ENCODE measurements at places on chromosomes 12 and 14.

DNA sequence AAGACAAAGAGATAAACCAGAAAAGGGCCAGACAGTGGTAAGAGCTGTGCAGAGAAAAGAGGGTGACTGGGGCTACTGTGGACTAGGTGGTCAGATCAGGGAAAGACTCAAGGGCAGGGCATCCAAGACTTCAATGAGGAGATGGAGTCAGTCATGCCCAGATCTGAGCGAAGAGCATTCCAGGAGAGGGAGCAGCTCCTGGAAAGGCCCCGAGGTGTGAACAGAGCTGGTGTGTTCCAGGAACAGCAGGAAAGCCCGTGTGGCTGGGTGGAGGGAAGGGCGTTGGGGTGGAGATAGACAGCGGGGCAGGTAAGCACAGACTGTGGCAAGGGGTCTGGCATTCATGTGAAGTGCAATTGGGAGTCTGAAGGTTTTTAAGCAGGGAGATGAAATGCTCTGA lies 16.8 kb downstream of the TTC7B start:
- no peak overlapping the region for H3K27ac ChIP-seq
- no peak overlapping the region for H3K4me3 ChIP-seq
- no peaks in the 10 kb centered on the region for H3K27me3 ChIP-seq
- H3K36me3 ChIP-seq = no peaks in the 10 kb centered on the region

GRCh38 chr12:10305411-10305810 lies 2.3 kb upstream of the KLRD1 start:
- no peak overlapping the region for H3K27ac ChIP-seq
- peaks cover 15% of the 10 kb centered on the region for H3K27me3 ChIP-seq
- H3K36me3 ChIP-seq = no peaks in the 10 kb centered on the region
- H3K4me3 ChIP-seq = no peak overlapping the region
- DNase-seq = no peak

- H3K36me3 ChIP-seq = no peaks in the 10 kb centered on the region
- H3K4me3 ChIP-seq = no peak overlapping the region
- H3K27ac ChIP-seq = no peak overlapping the region
Observed at GRCh38 chr14:38145142-38145541, 62.6 kb upstream of the SSTR1 start.

- no peak for DNase-seq
- H3K27ac ChIP-seq = no peak overlapping the region
- no peaks in the 10 kb centered on the region for H3K27me3 ChIP-seq
- H3K36me3 ChIP-seq = peaks cover 34% of the 10 kb centered on the region
- H3K4me3 ChIP-seq = no peak overlapping the region
Observed at GRCh38 chr14:75837151-75837787, 144.5 kb downstream of the TGFB3 start.

DNA sequence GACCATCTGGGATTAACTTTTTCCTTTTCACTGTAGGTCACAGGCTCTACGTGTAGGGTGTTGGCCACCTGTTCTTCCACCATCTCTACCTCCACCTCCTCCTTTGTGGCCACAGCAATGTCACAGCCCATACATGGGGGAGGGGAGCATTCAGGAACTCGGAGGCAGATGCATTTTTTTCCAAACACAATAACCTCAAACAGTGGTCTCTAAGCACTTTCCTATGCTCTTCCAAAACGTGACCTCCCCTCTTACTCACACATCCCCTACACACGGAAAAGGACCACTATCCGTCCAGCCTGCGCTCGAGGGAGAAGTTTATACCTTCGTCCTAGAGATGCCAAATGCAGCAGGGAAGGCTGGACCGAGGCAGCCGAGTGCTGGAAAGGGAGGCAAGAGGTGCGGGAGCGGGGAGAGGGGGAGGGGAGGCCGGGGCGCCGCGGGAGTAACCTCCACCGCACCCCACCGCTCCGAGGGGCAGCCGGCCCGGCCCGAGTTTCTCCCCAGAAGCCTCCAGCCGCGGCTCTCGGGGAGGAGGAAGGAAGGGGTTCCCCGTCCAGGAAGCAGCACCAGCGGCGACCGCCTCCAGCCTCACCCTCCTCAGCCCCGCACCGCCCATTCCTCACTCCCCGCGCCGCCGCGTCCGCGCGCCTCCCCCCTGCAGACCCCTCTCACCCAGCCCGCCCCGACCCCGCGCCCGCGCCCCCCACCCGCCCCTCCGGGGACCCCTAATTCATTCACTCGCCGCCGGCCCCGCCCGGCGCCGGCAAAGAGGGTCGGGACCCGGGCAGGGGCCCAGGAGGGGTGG lies 594 bp downstream of the KRAS start:
- H3K27me3 ChIP-seq = peaks cover 2% of the 10 kb centered on the region
- H3K27ac ChIP-seq = peak overlapping the region; percentile 92
- DNase-seq = peak; percentile 59
- H3K4me3 ChIP-seq = peak overlapping the region; percentile 86
- peaks cover 44% of the 10 kb centered on the region for H3K4me1 ChIP-seq
- peaks cover 27% of the 10 kb centered on the region for H3K36me3 ChIP-seq

- H3K4me3 ChIP-seq = no peak overlapping the region
- peaks cover 3% of the 10 kb centered on the region for H3K4me1 ChIP-seq
- DNase-seq = no peak
- H3K27me3 ChIP-seq = no peaks in the 10 kb centered on the region
- H3K36me3 ChIP-seq = no peaks in the 10 kb centered on the region
Observed at GRCh38 chr12:95385246-95386035, 88.5 kb upstream of the METAP2 start.
